Fibroblast of skin of right biceps (primary cell): ENCODE measurements at places on chromosomes 11 and 22.

- DNase-seq = no peak
Observed at GRCh38 chr22:22857607-22858558, 29.7 kb upstream of the IGLL5 start.

GRCh38 chr11:9028581-9028980 lies 24.8 kb upstream of the NRIP3 start:
- DNase-seq = no peak

- no peak for DNase-seq
Observed at GRCh38 chr22:49016909-49017481, 810.7 kb downstream of the BRD1 start.

DNA sequence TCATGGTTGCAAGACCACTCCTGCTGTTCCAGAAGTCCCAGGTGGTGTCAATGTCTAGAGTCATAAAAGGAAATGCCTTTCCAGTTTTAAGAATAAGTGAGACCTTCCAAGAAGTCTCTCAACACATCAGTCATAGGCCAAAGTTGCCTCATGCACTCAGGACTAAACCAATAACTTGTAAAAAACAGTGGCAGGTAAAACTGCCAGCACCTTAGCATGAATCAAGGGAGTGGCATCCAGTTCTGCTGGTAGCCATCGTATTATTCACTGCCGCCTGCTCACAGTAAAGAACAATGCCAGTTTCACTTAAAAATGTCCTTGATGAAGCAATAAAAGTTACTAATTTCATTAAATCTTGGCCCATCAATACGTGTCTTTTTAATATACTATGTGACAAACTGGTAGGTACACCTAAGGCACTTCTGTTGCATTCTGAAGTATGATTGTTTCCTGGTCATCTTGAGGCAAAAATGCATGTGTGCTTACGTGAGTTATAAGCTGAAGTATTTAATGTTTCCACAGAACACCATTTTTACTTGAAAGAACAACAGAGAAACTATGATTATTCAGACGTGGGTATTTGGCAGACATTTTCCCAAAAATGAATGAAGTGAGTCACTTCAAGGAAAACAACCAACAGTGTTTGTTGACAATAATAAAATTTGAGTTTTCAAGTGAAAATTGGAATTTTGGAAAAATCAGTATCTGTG lies 125.2 kb upstream of the SNX19 start:
- no peak for DNase-seq

GRCh38 chr22:43723816-43724215 lies 88.3 kb downstream of the EFCAB6 start:
- peak; percentile 56 for DNase-seq

DNA sequence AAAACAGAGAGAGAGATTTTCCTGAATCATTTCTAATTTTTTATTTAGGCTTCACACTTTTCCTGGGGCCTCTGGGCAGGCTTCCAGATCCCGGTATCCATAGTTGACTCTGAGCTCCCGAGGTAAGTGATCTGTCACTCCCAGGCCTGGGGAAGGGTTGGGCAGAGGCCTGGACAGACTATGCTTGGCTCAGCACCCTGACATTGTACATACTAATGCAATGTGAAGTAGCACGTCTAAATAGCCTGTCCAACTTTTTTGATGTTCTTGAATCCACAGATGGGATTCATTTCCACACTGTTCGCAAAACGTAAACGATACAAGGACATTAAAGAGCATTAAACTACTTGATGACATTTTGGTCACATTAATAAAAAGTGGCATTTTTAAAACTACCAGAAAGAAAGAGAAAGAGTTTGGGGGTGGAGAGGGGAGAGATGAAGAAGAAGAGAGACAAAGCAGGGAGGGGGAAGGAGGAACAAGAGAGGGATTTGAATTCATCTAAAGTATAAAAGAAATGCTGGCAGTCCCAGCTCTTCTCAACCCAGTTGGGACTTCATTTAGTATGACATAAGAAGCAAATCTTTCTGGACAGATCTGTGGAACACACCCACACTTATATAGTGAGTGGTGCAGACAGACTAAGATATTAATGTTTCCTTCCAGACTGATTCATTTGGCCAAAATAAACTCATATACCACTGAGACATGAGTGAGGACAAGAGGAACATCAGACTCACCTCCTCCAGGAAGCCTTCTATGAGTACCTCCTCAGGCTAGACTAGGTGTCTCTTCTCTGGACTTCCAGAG lies 514.2 kb downstream of the SOX6 start:
- DNase-seq = no peak

DNA sequence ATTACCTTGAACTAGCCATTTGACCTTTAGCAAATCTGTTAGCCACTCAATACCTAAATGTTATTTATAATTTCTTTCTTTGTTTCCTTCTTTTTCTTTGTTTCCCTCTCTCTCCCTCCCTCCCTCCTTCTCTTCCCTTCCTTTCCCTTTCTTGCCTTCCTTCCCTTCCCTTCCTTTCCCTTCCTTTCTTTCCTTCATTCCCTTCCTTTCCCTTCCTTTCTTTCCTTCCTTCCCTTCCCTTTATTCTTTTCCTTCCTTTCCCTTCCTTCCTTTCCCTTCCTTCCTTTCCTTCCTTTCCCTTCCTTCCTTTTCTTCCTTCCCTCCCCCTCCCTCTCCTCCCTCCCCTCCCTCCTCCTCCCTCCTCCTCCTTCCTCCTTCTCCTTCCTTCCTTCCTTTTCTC lies 75.7 kb upstream of the KCNA4 start:
- DNase-seq = no peak

GRCh38 chr11:104275992-104276391 lies 112.0 kb upstream of the PDGFD start:
- DNase-seq = no peak

- DNase-seq = no peak
Observed at GRCh38 chr11:6298605-6299004, 21.7 kb downstream of the CAVIN3 start.

DNA sequence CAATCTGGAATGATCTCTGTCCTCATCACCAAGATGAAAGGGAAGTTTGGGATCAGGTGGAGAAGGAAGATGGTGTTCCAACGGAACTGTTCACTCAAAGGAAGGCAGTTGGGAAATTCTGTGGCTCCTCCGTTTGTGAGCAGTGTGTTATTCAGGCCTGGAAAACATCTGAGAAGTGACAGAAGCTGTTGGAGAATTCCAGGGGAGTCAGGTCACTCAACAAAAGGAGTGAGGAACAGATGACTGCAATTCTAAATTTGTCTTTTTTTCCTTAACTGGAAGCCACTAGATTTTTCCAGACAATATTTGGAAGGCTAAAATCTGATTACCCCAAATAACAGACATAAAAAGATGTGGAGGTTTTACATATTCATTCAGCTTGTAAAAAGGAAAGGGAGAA lies 107.8 kb downstream of the CD44 start:
- DNase-seq = peak; percentile 71

- DNase-seq = no peak
Observed at GRCh38 chr11:113282898-113283437, 31.4 kb upstream of the TTC12 start.

GRCh38 chr22:24380220-24380904 lies 47.0 kb upstream of the ADORA2A start:
- DNase-seq = no peak

DNA sequence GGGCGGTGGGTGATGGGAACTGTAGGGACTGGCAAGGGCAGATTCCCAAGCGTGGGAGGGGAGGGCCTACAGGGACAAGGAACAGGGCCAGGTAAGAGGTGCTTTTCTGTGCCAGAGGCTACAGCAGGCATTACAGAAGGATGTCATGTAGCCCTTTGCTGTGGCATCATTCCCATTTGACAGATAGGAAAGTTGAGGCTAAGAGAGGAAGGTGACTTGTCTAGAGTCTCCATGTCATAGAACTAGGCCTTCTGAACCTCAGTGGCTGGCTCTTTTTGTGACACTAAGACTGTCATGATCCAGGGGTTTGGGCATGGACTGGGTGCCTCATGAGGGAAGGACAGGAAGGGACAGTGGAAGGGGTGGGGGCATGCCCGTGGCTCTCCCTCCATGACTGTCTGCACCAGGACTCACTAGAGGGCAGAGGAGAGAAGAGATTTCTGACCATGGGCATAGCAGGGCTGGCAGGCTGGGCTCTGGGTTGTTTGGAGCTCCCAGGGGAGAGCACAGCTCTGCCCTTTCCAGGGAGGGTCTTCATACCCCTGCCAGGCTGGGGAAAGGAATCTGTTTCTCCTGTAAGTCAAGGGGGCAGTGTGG lies 3.2 kb downstream of the MMP11 start:
- DNase-seq = no peak

GRCh38 chr22:19614536-19614863 lies 90.3 kb upstream of the CLDN5 start:
- DNase-seq = no peak

- no peak for DNase-seq
Observed at GRCh38 chr11:6778518-6778917, 4.3 kb upstream of the OR2AG1 start.
